ENCODE measurements at places on chromosomes 13 and 19.

DNA sequence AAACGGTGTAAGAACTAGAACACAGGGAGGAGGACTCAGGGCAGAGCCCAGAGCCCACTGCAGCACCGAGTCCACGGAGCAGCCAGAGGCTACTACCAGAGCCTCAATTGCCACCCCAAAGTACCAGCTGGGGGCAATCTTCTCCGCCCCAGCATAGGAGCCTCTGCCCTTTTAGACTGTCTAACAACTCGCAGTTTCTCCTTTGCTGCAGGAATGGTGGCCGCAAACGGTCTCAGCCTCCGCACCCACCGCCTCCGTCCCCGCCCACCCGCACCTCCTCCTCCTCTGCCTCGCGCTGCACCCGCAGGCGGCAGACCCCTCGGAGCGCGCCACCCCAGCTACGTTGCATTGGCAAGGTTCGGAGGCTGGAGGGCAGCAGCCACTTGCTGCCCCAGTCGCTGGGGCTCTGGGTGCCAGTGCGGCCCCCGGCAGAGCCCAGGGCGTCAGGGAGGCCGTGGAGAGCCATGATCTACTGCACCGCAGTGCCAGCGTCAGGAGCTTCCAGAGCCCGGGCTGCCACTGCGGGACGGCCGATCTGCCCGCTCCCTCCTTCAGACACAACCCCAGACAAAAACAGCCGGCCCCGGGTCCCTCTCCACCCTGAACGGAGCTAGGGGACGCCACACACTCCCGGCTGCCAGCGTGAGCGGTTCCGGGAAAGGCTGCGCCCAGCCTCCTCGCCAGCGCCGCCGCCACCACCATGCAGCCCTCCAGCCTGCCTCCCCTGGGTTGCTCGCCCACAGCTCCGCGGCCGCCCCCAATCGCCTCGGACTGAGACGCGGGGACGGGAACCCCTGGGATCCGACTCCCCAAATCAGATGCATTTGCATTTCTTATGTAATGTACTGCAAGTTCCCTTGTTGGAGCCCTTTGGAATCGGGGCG is 1.8 kb downstream of the FGF14 start:
- no peak for DNase-seq

DNA sequence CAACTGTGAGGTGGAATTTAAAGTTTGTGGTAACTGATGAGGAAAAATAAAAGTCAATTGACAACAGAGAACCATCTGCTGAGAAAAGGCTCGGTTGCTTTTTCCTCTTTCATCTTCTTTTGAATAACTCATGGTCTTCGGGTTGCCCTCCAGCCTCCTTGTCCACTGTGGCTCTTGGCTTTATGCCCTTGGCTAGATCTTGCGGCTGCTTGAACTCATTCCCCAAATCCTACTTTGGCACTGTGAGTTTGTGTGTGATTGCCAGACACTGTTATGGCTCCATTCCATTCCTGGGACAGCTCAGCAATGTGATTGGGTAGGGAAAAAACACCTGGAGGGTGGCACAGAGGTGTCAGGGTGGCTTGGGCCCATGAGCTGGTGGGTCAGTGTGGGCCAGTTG is 387.4 kb downstream of the DLEU7 start:
- no peak for DNase-seq

GRCh38 chr13:27375686-27376326 is 48.6 kb upstream of the GTF3A start:
- DNase-seq: peak; percentile 32

- DNase-seq: no peak
Measured at GRCh38 chr13:33536601-33537000, 251.0 kb upstream of the STARD13 start.

- no peak for DNase-seq
Measured at GRCh38 chr13:77053192-77053591, 26.2 kb upstream of the FBXL3 start.

GRCh38 chr13:39209731-39210531 is 171.7 kb downstream of the NHLRC3 start:
- no peak for DNase-seq

DNA sequence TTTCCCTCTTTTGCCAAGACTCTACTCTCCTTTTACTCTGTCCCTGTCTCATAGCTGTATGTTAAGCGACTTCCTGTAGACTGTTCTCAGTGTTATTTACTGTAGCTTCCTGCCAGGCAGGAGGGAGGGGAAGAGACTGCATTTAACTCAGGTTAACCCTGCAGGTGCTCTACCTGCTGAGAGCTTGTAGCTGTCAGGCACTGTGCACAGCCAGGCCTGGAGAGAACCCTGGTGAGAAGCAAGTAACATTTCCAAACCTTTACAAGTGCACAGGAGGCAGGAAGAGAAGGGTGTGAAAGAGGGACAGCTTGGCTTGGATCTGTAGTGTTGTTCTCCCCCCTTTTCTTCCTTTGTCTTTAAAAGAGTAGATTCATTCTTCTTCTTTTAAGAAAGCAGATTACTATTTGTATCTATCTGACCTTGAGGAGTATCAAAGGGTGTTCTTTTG is 167.1 kb downstream of the LMO7 start:
- DNase-seq: no peak

DNA sequence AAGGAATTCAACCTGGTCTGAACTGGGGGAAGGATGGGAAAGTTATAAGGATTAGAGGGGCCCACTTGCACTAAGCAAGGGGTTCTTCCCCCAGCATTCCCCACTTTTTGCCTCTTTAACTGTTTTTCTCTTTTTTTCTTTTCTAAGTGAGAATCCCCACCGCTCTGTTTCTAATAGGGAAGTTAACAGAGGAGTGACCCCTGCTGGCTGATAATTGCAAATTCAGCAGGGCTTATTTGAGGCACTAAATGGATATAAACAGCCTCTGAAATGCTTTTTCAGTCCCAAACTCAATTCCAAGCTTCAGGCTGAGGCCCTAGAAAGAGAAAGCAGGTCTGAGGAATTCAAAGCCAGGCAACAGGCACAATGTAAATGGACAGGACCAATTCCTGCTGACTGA is 38.2 kb upstream of the CEACAM21 start:
- no peak for DNase-seq

- DNase-seq: no peak
Measured at GRCh38 chr19:17688853-17689595, 870 bp upstream of the UNC13A start.

DNA sequence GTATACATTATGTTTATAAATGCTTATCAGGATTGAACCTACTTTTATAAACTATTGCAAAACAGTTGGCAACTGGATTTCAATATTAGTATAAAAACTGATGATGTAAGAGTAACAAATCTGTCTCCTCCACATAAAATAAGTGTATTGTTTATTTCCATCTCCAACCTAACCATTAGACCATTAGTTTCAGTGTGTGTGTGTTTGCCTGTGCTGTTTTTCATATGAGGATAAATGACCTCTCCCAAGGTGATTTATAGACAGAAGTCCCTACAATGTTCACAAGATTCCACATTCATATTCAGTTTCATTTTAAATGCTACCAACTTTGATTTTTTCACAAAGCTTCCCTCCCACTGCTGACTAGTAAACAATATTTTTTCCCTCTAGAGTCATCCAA is 871.6 kb downstream of the PCDH9 start:
- no peak for DNase-seq

GRCh38 chr19:16185768-16186123 is 536 bp downstream of the FAM32A start:
- no peak for DNase-seq

DNA sequence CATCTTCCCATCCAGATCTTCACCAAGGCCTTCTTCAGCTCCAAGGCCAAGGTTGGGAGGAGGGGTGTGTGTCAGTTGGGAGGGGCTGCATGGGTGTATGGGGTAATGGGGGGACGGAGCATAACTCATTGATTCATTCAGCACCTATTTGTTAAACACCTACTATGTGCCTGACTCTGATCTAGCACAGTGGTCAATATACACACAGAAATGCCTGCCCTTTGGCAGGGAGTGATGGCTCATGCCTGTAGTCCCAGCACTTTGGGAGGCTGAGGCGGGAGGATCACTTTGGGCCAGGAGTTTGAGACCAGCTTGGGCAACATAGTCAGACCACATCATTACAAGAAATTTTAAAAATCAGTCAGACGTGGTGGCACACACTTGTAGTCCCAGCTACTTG is 19.2 kb upstream of the SPACA4 start:
- DNase-seq: no peak

DNA sequence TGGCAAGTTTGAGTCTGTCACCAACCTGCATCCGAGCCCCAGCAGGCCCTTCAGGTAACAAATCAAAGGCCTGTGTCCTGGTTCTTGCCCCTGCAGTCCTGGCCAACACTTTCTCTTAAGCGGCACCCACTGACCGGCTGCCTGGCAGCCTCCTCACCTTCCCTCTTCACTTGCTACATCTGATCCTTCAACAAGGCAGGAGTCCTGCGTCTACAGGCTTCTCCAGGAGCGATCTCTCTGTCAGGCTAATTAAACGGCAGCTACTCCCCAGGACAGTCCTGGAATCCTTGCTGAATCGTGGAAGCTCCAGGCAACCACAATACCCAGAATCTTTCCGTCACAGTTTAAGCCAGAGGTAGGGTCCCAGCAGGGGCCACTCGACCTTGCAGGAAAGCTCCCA is 41.1 kb upstream of the GAS6 start:
- no peak for DNase-seq

DNA sequence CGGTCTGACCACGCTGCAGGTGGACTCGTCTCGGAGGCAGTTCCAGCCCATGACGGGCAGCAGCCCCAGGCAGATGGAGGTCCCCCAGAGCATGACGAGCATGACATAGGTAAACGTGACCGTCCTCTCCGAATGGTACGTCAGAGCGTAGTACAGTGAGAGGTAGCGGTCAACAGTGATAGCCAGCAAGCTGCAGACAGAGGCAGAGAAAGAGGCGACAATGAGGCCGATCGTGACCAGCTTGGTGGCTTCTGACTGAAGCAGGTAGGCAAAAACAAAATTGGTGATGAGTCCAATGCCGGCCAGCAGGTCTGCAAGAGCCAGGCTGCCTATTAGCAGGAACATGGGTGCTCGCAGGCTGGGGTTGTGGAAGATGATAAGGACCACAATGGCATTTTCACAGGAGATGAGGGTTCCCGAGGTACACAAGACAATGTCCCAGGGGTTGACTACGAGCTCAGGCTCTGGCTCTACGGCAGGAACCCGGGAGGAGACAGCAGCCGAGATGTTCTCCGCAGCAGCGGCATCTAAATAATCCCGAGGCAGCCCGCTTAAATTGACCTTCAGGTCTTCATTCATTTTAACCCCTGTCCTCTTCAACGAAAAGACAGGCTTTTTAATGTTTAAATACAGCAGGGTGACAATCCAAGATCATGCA is 1.2 kb downstream of the GPR12 start:
- DNase-seq: no peak

- DNase-seq: no peak
Measured at GRCh38 chr19:7480970-7481255, 7.9 kb downstream of the PEX11G start.

GRCh38 chr19:9945319-9945966 is 9.1 kb upstream of the OLFM2 start:
- no peak for DNase-seq

- DNase-seq: no peak
Measured at GRCh38 chr19:38744874-38745273, 600 bp upstream of the CAPN12 start.

DNA sequence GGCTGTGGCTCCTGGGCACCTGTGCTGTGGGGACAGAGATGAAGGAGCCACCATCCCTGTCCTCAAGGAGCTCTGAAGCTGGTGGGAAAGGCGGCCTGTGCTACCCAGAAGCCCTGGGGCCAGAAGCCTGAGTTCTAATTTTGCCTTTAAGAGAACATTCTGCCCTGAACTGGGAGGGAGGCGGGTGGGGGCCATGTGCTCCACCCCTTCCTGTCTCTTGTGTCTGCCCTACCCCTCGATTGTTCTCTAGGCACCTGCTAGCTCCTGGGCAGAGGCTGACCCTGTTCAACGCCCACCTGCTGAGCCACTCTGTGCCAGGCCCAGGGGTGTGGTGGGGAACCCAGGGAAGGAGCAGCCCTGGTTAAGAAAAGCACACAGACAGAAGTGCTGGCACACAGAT is 5.9 kb downstream of the TRAPPC6A start:
- no peak for DNase-seq

DNA sequence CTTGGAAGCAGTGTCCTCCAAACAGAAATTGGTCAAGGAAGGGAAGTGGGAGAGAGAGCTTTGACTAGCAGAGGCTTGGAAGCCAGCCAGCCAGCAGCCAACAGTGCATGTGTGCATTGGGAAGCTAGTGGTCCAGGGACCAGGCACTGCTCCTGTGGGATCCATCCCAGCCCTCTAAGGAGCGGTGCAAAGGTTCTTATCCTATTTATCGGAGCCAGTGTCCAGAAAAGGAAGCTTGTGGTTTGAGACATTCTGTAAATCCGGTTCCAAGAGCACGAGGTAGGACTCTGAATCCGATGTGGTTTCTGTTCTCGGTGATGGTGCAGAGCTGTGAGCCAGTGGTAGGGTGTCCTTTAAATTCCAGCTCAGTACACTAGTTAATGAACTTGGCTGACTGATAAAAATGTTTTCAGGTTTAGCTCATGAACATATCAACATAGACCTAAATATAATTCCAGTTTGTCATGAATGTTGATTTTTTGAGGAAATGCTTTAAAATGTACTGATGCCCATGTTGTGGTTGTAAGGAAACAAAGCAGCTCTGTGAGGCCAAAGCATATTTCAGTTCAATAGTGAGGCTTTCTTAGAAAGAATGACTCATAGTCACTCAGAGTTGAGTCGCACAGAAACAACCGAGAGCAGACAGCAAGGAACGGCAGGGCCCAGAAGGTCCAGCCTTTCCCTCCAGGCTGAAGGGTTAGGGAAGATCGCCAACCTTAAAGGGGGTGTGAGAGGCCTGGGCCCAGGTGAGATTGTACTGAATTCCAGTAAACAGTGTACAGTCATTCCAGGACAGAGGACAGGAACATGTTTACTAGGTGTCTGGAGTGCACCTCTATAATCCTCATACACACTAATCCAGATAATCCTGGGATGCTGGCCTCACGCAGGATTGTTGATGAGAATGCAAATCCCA is 21.5 kb upstream of the GARRE1 start:
- no peak for DNase-seq

GRCh38 chr19:50658441-50659317 is 9.4 kb downstream of the C19orf81 start:
- peak; percentile 72 for DNase-seq

DNA sequence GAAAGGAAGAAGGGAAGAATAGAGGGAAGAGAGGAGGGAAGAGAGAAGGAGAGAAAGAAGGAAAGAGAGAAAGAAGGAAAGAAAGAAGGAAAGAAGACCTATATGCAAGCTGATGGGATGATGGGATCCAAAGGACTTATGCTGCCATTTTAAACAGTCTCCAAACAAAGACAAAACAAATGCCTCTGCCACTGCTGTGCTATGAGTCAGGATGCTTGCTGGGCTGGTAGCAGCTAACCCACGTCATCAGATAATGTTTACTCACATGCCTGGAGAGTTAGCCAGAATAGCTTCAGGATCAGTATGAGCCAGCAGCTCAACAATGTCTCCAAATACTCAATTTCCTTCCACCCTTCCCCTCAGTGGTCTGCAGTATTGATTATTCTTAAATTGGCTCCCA is 12.0 kb upstream of the ZNF274 start:
- DNase-seq: no peak

Data from T-helper 2 cell (primary cell).